ENCODE measurements at places on chromosomes 4 and X.

- no peak for DNase-seq
Observed at GRCh38 chr4:109433205-109434006, at the start of gene SEC24B. Gene SEC24B, plus strand, starts transcription at chr4:109433815. Its CDS starts 55 bp downstream, at chr4:109433870.

DNA sequence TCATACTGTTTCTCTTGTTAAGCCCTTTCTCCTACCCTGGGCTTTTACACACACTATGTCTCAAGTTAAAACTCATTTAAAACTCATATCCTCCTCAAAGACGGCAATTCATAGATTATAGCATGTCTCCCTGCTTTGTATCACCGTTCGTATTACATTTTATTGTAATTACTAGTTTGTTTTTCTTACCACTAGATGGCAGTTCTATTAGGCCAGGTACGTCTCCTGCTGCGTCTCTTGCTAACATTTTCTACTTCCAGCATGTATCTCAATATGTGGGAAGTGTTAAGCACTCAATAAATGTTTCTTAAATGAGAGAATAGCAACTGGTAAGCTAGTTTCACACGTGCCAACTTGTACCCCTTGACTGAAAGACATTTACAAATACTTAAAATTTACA is 450.3 kb upstream of the PCDH7 start:
- no peak for DNase-seq

- DNase-seq = no peak
Observed at GRCh38 chrX:149867488-149867887, 13.5 kb upstream of the MAGEA8 start.

DNA sequence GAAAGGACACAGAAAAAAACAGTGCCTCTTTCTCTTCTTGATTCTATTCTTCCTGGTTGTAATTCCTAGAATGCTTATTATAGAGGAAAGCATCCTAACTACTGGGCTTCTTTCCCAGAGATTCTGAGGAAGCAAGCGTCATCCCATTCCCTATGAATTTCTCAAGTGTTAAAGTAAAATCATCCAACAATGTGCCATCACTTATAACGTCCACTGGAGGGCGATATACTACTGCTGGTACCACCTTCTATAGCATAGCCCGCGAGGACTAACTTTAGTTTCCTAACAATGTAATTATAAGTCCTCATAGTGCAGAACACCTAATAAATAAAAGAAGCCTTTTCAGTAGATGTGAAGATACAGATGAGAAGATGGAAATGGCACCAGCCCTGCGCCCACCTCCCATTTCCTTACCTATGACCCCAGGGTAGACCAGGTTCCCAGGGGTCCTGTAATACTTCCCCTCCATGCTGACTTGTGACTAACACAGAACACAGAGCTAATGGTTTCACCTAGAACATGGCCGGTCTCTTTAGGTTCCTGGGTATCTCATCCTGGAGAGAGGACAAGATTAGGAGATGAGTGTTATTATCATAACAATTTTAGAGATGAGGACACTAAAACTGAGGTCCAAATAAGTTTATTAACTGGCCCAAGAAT is 4.2 kb downstream of the CENPVL3 start:
- DNase-seq = no peak

DNA sequence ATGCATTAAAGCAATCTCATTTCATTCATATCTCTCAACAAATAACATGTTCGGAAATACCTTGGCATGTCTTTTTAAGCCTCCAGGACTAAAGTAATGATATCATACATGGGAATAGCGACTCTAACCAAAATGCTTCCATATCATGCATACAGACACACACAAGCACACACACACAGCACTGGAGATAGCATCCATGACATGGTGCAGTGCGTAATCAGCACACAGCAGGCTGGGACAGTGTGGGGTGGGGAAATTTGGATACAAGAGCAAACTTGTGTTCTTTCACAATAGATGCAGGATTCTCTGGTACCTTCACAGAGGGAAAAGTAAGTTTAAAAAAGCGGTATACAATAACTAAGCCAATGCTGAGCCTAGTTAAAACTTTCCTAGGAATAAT is 132.3 kb upstream of the HPGD start:
- DNase-seq = no peak

DNA sequence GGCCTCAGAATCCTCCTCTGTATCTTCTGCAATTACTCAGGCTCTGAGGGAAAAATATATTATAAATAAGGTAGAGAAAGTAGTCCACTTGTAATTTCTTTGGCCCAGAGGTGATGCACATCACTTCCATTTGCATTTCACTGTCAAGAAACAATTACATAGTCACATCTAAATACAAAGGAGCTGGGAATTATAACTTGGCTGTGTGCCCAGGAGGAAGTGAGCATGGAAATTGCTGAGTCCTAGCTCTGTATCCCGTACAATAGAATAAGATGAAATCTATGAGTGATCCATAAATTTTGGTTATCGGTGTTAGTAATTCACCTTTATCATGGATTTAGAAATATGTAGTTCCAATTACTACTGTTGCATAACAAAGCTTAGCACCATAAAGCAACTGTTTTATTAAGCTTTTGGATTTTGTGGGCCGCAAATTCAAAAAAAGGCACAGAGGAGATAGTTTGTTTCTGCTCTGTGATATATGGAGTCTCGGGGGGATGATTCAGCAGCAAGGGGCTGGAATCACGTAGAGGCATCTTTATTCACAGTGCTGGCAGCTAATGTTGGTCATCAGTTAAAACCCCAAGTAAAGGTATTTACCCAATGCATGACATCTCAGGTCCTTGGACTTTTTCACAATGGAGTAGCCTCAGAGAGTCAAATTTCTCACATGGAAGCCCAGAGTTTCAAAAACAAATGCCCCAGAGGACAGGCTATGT is 241.4 kb upstream of the GALNT7 start:
- DNase-seq = no peak

GRCh38 chrX:87140800-87141483 is 376.7 kb upstream of the KLHL4 start:
- DNase-seq = no peak

DNA sequence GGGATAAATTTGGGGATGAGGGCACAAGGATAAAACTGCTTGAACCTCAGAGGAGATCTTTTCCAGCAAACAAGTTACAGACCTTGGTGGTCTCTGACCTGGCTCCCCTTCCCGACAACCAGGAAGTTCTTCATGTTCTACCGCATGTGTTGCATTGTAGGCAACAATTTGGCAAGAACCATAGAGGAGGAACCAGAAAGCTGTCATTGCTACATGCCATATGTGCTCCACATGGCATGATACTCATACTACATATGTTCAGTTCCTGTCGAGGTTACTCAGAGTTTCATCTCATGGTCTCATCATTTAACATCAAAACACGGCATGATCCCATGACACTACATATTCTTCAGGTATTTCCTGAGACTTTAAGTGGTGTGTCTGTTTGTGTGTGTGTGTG is 235.9 kb downstream of the OR13H1 start:
- DNase-seq = no peak

GRCh38 chrX:102155806-102156179 is at the start of gene BEX5:
Gene BEX5, minus strand, starts transcription at chrX:102155977. Its CDS starts 1,712 bp downstream, at chrX:102154265.
- DNase-seq = no peak

- no peak for DNase-seq
Observed at GRCh38 chr4:45663628-45664081, 460.2 kb downstream of the GABRG1 start.

GRCh38 chr4:142463206-142463605 is 382.9 kb downstream of the INPP4B start:
- no peak for DNase-seq

- DNase-seq = no peak
Observed at GRCh38 chrX:24899391-24899790, 116.4 kb downstream of the ARX start.

GRCh38 chr4:87236861-87237260 is 16.4 kb upstream of the KLHL8 start:
- no peak for DNase-seq

GRCh38 chr4:153471698-153472093 is 5.5 kb downstream of the TMEM131L start:
- no peak for DNase-seq

GRCh38 chr4:76058302-76058701 is 16.2 kb upstream of the ART3 start:
- no peak for DNase-seq

DNA sequence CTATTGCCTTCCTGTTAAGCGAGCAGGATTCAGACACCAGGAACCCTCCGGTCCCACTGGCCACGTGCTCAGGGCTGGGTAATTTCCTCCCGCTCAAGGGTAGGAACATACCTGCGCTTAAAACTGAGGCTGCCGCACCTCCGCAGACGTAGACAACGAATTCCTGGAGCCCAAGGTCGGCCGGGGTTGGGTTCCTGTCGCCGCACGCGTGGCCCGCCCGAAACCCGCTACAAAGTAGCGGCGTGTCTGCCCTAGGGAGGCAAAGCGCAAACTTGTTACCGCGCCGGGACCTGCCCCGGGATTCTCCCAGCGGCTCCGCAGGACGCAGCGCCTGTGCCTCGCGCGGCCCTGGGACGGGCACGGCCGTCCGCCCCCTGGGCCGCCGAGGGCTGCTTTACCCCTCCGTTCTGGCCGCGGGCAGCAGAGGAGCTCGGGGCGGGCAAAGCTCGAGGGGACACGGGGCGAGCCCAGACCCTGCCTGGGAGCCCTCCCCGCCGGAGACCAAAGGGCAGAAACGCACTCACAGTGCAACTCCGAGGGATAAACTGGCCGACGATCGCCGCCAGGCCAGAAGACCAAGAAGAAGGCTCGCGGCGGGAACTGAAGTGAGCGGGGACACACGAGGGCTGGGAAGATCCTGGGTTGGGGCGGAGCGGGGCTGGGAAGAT is at the start of gene ERVMER34-1:
Gene ERVMER34-1, minus strand, starts transcription at position 607 of the 668 bp plus-strand sequence. CDS start 5,905 bp downstream, outside the sequence.
- peak; percentile 30 for DNase-seq

GRCh38 chrX:40863671-40864070 is 128.3 kb upstream of the MED14 start:
- no peak for DNase-seq

DNA sequence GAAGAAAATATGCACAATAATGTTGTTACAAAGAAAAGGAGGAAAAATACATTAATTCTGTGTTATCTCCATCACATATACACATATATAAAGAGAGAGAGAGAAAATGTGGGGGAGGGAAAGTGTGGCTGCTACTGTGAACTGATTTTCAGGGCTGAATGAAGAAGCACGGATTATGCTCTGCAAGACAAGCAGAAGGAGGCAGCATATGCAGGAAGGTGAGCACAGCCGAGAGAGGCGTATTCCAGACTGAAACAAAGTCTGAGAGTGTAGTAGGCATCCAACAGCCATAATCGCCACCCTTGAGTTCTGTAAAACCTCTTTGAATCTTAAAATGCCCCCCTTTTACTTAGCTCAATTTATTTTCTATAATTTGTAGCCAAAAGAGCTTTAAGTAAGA is 1081.8 kb upstream of the GRID2 start:
- DNase-seq = no peak

- DNase-seq = no peak
Observed at GRCh38 chr4:6469144-6469543, 3.3 kb downstream of the PPP2R2C start.

DNA sequence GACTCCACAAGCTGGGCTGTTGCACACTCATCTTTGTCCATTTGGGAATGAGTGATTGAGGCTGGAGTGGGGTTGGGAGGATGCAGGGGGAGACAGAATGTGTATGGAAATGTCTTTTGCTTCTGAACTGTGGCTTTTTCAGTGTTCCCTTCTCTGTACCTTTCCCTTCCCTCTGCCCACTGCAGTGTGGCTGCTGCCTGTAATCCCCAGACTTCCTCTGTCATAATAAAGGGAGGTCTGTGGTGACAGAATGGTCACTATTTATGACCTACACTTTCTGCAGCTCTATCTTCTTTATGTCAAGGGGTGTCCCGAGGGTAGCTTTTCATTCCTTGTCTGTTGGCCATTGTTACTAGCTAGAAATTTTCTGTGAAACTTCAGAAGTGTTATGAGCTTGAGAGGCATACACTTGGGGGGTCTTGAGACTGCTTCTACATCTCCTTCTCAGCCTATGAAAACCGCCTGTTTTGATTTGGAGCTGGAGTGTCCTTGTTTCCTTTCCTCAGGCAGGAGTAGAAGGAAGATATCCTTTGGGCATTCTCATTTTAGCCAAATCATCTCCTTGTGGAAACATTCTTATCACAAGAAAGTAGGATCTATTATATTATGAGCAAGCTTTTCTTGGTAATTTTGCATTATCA is 63.0 kb downstream of the ANK2 start:
- no peak for DNase-seq

DNA sequence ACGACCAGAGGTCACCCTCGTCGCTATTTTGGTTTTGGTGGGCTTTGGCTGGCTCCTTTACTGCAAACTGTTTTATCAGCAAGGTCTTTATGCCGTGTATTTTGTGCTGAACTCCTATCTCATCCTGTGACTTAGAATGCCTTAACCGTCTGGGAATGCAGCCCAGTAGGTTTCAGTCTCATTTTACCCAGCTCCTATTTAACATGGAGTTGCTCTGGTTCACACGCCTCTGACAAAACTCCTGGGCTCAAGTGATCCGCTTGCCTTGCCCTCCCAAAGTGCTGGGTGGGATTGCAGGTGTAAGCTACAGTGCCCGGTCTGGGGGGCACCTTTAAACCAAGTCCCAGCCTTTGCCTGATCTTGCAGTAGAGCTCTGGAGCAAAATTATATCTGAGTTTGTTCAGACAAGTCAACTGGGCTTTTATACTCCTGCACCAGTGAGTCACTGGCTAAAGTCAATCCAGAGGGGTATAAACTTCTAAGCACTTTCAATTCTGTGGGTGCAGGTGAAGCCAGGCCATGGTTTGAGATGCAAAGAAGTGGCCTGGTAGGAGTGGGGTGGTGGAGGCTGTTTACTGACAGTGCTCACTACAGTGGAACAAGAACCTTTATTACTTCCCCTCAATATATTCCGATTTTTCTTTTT is 50.2 kb downstream of the MGST2 start:
- DNase-seq = no peak

DNA sequence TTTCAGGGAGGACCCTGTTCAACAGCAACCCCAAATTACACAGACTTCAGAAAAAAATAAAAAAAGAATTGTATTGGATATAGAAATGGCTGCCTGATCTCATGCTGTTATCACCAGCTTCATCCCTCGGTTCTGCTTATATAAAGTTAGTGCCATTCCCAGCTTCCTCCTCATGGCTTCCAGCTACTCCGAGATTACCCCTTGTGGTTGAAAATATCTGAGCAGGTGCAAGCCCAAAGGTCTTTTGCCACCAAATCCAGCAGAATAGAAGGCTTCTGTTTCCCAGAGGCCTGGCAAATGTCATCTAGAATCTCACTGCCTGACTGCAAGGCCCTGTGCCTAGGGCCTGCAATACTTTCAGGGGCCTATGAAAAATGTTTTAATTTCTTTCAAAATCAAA is 13.8 kb upstream of the HPGDS start:
- DNase-seq = no peak

- no peak for DNase-seq
Observed at GRCh38 chr4:109994415-109994827, 81.7 kb downstream of the EGF start.

DNA sequence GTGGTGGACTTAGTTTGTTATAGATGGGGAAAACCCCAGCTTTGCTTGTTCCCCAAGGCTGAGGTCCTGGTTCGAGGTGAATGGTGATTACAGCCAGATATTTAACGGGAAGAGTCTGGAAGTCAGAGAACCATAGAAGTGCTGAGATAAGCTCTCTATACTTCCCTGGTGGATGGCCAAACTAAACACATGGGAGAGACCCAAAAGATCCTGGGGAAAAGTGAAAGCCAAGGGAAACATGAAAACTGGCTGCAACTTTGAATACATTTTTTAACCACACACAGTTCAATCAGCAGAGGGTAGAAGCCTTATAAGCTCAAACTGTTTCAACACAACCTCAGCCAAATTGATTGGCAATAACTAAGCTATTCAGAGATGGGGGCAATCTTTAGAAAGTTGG is 29.3 kb upstream of the SRPX start:
- DNase-seq = no peak

- DNase-seq = no peak
Observed at GRCh38 chr4:103493450-103494159, 226.2 kb downstream of the TACR3 start.
